ENCODE measurements at places on chromosomes 16 and 17. TPM values are rescaled to one million over a fixed set of nuclear protein-coding genes. Genes with fewer than 3 reads are reported as not detected.

WFDC1 gene
- not detected for total RNA-seq

CHST4 gene
- 6.6 TPM for total RNA-seq

MPRIP gene
- total RNA-seq = 147 TPM

CNGB1 gene
- total RNA-seq = not detected

PLA2G10 gene
- total RNA-seq = not detected
